ENCODE measurements at places on chromosomes 7 and 10.

- DNase-seq: peak; percentile 66
Observed at GRCh38 chr7:147245274-147245673, 1128.7 kb downstream of the CNTNAP2 start.

- DNase-seq: no peak
Observed at GRCh38 chr7:7125963-7126362, 56.4 kb upstream of the C1GALT1 start.

- no peak for DNase-seq
Observed at GRCh38 chr7:30285067-30285535, 704 bp downstream of the ZNRF2 start.

- DNase-seq: no peak
Observed at GRCh38 chr10:47309408-47310089, 9.6 kb downstream of the GDF10 start.

DNA sequence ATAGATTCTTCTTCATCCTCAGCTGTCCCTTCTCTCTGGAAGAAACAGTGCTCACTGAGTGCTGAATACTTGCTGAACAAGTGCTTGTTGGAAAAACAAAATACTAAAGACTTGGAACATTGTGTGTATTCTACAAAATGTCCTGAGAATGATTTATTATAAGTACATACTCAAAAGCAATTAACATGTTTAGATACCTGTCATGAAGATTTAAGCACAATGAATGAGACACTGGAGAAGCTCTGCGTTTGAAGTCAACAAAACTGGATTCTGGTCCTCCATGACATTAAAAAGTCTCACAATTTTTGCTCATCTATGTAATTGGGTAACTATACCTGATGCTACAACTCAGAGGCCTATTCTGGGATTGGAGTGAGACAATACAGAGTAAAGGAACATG lies 34.8 kb upstream of the LAMB1 start:
- DNase-seq: no peak

DNA sequence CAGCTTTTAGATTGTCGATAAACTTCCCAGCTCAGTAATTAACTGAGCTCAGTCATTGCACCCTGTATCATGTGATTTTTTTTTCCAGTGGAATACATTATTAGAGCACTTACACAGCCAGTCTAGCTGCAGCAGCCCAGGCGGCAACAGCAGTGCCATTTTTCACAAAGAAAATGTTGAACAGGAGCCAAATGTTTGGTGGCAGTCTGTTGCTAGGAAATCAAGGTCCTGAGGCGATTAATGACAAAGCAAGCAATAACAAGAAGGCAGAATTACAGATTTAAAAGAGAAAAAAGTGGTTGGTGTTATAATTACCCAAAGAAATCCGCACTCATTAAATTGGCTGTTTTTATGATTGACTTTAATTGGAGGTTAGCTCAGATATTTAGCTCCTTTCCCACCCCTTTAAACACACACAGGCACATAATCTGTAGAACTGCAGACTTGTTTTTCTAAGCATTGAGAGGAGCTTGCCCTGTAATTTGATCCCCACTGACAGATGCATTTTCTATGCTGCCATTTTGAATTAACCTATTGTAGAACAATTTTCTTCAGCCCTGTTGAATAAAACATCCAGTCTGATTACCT lies 267.4 kb downstream of the ADK start:
- DNase-seq: no peak
